Ovary (tissue), 10 donors: ENCODE measurements at places on chromosomes 6 and 20. TPM values are rescaled to one million over a fixed set of nuclear protein-coding genes. Genes with fewer than 3 reads are reported as not detected.

The TMX4 gene
- 56.6 TPM for total RNA-seq

The GABBR1 gene
- 78.4 TPM for total RNA-seq

The OR2B6 gene
- not detected for total RNA-seq

The IFNGR1 gene
- 37.1 TPM for total RNA-seq

The DACT2 gene
- total RNA-seq = 1.3 TPM

The NKX2-2 gene
- not detected for total RNA-seq

The HLA-DQA2 gene
- 0.66 TPM for total RNA-seq

The DYNLT2 gene
- 3.4 TPM for total RNA-seq

- no peak for DNase-seq
Measured at GRCh38 chr20:23094213-23094896, 8.2 kb upstream of the CD93 start.

GRCh38 chr6:73227606-73228255 lies 2.4 kb upstream of the KHDC1L start:
- no peak for DNase-seq

DNA sequence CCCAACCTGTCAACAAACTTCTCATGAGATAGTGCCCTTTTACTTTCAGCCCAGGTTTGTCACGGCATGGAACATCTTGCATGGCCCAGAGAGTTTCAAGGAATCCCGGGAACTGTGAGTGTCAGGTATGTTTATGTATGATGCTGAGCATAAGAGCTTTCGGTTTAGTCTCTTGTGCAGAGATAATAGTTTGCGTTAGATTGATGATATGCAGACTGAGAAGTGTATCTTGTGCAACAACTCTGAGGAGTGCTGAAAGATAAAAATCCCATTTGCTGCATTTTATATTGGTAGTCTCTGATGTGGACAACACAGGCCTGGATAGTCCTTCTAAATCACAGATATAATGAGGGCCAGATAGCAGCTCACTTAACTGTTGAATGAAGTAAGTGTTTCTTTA lies 99.0 kb downstream of the TBX18 start:
- no peak for DNase-seq

- DNase-seq = no peak
Measured at GRCh38 chr6:134510920-134511319, 193.0 kb upstream of the SGK1 start.

- no peak for DNase-seq
Measured at GRCh38 chr6:7008451-7008988, 99.2 kb upstream of the RREB1 start.

DNA sequence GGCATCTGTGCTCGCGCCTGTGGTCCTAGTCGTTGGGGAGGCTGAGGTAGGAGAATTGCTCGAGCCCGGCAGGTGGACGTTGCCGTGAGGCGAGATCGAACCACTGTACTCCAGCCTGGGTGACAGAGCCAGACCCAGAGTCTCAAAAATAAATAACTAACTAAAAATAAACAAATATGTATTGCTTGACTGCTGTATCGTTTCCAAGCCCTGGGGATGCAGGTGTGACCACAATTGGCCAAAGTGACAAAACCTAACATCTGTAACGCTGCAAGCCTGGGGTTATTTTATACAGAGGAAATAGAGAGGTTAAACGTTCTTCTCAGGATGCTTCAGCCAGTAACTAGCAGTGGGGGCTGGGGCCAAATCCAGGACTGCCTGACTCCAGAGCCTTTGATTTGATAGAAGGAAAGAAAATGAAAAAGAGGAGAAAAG lies 1.9 kb upstream of the SRSF3 start:
- no peak for DNase-seq

DNA sequence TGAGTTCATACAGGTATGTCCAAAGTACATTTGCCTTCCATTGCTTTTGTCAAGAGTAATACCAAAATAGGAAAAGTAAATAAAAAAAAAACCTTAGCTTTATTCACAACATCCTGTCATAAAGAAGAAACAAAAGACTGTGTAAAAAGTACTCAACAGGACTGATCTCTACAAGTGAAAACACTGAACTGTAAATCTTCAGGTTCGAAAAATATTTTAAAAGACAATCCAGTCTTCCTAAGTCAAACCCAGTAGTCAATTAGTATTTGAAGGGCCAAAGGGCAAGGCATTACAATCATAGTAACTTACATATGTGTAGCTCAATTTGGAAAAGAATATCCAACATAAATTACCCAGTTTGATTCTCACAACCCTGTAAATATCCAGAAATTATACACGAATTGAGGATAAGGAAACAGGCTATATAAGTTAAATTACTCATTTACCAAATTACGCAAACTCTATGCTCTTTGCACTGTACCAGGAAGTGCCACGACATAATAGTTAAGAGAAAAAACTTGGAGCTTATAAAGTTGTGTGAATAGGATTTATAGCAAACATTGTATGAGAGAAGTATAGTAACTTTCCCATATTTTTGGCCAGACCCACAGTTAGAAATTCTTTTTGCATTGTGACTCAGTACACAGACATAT lies 21.2 kb downstream of the PTPRK start:
- DNase-seq = no peak

DNA sequence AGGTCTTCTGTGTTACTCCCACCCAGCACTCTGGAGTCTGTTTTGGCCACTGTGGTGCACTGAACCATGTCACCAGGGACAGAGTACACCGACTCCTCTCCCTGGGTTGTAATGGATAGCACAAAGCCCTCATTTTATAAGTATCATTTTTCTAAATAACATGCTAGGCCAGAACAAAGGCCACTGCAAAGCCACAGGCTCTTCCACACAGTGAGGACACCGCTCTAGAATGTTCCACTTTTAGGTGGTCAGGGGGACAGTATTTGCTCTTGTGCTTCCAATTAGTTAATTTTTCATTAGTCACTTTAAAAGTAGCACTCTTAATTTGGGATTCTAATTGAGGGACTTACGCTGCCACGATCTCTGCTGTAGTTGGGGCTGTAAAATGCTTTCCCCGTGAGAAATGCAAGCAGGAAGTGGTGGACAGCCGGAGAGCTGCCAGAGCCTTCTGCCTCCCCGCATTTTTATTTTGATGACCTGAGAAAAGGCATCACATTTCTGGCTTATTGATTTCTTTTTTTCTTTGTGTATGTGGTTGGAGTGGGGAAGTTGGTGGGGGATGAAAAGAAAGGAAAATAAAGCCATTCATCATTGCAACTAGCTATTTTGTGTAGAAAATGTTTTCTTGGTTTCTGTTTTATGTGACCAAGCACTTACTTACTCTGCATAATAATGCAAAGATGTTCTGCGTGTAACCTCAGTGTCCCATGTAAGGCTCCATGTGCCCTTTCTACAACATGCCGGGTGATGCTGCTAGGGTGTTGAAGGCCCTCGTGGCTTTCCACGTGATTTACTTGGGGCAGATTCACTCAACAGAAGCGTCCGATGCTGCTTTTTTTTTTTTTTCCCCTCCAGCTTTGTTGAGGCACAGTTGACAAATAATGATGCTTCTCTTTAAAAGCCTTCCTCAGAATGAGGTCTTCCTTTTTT lies 195.9 kb downstream of the SASH1 start:
- no peak for DNase-seq

GRCh38 chr20:62804627-62805154 lies at the start of gene OGFR:
Gene OGFR, plus strand, starts transcription at chr20:62804835. Its CDS starts 25 bp downstream, at chr20:62804860.
- peak; percentile 73 for DNase-seq

GRCh38 chr6:119322715-119323350 lies 26.7 kb downstream of the MAN1A1 start:
- DNase-seq = no peak

DNA sequence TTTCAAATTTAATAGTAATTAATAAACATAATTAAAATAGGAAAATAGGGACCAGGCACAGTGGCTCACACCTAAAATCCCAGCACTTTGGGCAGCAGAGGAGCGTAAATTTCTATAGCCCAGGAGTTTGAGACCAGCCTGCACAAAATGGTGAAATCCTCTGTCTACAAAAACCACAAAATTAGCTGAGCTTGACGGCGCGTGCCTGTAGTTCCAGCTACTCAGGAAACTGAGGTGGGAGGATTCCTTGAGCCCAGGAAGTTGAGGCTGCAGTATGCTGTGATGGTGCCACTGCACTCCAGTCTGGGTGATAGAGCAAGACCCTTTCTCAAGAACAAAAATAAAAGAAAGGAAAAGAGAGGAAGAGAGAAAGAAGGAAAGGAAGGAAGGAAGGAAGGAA lies 1387.0 kb upstream of the ADGRB3 start:
- DNase-seq = no peak

- no peak for DNase-seq
Measured at GRCh38 chr20:59318201-59318790, 17.9 kb downstream of the EDN3 start.

GRCh38 chr6:18829272-18829870 lies 442.2 kb downstream of the RNF144B start:
- no peak for DNase-seq

- DNase-seq = peak; percentile 86
Measured at GRCh38 chr20:17226410-17227218, at the start of gene PCSK2. Gene PCSK2, plus strand, starts transcription at chr20:17227040. Its CDS starts 266 bp downstream, at chr20:17227306.

GRCh38 chr6:83108378-83108777 lies 40.9 kb downstream of the DOP1A start:
- no peak for DNase-seq

DNA sequence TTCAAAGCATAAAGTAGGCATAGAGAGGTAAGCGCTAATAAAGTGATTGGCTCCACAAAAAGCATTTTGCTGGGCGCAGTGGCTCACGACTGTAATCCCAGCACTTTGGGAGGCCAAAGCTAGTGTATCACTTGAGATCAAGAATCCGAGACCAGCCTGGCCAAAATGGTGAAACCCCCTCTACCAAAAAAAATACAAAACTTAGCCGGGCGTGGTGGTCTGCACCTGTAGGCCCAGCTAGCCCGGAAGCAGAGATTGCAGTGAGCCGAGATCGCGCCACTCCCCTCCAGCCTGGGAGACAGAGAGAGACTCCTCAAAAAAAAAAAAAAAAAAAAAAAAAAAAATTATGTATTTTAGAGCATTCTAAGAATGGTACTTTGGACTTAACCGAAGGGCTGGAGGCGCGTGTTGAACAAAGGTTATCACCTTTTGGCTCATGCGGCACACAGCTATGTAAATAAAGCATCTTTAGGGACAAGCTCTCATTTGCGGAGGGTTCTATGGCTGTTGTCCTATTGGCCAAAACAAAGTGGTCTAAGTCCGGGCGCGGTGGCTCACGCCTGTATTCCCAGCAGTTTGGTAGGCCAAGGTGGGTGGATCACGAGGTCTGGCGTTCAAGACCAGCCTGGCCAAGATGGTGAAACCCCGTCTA lies 17.4 kb downstream of the HFE start:
- no peak for DNase-seq

- DNase-seq = no peak
Measured at GRCh38 chr6:128403618-128404444, 116.6 kb downstream of the PTPRK start.

GRCh38 chr6:141158740-141159139 lies 974.0 kb upstream of the GJE1 start:
- DNase-seq = no peak

- DNase-seq = no peak
Measured at GRCh38 chr6:163318071-163318786, 96.3 kb upstream of the QKI start.

DNA sequence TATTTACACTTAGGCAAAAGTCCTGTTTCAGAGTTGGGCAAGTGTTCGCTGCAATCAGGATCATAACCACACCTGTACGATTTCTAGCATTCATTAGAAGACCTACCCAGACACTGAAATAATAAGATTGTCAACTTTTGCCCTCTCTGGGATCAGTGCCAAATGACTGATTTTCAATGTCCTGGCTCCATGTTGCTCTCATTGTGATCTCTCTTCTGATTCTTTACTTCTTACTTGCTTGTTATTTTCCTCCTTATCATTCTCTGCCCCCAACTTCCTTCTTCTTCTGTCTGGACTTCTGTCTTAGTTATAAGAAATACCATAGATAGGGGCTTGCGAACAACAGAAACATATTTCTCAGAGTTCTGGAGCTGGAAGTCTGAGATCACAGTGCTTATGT lies 94.4 kb upstream of the BMP2 start:
- DNase-seq = no peak

DNA sequence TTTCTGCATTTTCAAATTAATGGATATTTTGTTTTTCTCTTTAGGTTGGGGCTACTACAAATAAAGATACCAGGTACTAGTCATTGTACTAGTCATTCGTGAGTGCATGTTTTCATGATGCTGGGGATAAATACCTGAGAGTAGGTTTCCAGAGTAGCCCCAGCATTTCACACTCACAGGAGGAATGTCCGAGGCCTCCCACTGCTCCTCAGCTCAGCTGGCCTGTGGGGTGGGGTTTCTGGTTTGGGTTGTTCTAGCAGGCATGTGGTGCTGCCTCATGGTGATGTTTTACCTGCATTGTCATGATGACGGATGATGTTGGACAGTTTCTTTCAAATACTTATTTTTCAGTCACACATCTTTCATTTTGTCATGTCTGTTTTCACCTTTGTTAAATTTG lies 144.5 kb downstream of the SMOC2 start:
- no peak for DNase-seq

DNA sequence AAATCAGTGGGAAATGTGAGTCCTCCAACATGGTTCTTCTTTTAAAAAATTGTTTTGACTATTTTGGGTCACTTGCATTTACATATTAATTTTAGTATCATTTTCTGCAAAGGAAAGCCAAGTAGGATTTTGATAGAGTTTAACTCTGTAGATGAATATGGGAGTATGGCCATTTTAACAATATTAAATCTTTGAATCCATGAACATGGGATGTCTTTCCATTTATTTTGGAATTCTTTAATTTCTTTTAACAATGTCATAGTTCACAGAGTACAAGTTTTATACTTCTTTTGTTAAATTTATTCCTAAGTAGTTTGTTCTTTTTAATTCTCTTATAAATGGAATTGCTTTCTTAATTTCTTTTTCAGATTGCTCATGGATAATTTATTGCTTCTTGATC lies 56.5 kb upstream of the ARMC2 start:
- no peak for DNase-seq

DNA sequence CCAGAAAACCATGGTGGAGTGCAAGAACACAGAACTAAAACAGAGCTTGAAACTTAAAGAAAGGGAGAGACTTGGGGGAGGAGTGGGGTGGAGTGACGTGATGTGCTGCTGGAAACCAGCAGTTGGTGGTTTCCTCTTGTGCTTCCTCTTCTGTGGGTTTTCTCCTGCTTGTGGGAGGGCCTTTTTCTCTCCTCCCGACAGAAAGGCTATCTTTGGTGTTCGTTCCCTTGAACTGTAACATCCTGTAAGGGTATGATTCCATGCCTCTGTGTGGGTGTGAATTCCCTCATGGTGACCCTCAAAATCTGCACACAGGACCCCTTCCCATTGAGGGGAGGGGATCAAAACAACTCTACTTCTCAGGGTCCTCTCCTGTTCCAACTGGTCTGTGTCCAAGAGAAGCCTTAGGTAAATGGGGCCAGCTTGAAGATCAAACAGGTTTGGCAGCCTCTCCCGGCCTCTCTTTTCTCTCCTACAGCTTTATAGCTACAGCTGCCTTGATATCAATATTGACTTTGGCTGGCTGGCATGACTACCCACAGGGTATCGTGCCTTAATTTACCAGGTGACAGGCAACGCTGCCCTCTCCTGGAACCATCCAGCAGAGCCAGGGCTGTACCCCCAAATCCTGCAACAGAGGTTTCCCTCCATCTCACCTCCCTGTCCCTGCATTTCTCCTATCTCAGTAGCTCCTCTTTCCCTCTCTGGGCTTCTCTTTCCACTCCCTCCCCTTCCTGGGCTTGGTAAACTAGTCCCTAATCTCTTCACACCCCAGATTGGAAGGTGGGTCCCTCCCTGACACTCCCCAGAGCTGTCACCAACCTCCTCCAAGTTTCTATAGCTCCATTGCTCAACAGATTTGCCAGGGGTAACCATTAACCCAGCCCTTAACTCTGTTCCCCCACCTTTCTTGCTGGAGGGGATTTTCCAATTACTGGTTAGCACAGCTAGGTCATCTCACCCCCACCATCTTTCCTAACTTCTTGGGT lies 1.5 kb upstream of the MSH5 start:
- DNase-seq = no peak
